ENCODE measurements at places on chromosomes 1 and 21.

- DNase-seq = no peak
Measured at GRCh38 chr1:29569971-29570634, 333.8 kb downstream of the PTPRU start.

GRCh38 chr1:185245466-185245865 lies 71.6 kb downstream of the IVNS1ABP start:
- DNase-seq = no peak

DNA sequence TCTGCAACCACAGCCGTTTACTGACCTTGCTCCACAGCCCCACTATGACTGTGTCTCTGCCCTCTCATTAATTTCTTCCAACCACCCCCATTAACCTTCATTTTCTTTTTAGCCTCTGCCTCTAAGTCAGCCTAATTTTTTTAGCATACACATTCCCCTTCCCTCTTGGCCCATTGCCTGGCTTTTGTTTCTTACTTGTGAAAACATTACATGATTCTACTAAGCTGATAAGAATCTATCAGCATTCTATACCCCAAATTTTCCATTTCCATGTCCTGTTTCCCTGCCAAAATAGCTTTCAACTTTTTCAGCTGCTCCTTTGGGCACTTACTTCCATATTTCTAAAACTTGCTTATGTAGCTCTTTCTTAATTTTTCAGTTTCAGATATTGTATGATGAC lies 79.8 kb downstream of the PCP4 start:
- no peak for DNase-seq

- no peak for DNase-seq
Measured at GRCh38 chr1:51283979-51284378, 46.4 kb downstream of the TTC39A start.

GRCh38 chr1:155499953-155500639 lies 62.5 kb downstream of the ASH1L start:
- DNase-seq = no peak

DNA sequence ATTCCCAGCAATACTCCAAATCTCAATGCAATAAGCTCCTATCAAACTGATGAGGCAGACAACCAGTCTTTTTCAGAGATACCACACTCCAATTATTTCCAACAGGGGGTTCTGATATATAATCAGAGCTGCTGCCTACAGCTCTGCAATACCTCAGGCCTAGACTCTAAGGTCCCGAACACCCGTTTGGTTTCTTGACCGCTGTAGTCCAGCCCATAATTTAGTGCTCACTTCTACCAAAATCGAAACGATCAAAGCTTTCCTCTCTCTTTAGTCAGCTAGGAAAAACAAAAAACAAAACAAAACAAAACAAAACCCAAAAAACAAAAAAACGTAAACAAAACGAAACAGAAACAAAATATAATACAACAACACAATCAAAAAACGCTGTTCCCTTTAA lies 453.0 kb downstream of the NEGR1 start:
- no peak for DNase-seq

GRCh38 chr1:184350573-184350972 lies 36.3 kb upstream of the C1orf21 start:
- no peak for DNase-seq

- DNase-seq = no peak
Measured at GRCh38 chr1:27233667-27234048, 774 bp upstream of the WDTC1 start.

- no peak for DNase-seq
Measured at GRCh38 chr21:43339668-43340067, 87.3 kb downstream of the SIK1 start.

DNA sequence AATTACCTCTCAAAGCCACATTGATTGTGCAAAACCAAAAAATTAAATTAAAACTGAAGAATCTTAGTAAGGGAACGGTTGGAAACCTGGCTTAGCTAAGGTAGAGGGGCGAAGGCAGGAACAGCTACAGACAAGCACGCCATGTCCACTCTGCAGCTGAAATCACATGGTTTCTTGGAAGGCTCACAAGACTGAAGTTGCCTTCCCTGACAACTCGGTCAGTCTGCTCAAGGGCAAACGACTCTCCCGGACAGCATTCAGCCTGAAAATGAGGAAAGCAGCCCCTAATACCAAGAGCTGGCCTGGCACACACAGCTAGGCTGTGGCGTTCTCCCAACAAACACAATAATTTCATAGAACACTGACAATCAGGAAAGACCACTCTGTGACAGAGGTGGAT lies 22.7 kb upstream of the BECN2 start:
- no peak for DNase-seq

GRCh38 chr1:26811057-26811456 lies 15.4 kb upstream of the ZDHHC18 start:
- DNase-seq = no peak

DNA sequence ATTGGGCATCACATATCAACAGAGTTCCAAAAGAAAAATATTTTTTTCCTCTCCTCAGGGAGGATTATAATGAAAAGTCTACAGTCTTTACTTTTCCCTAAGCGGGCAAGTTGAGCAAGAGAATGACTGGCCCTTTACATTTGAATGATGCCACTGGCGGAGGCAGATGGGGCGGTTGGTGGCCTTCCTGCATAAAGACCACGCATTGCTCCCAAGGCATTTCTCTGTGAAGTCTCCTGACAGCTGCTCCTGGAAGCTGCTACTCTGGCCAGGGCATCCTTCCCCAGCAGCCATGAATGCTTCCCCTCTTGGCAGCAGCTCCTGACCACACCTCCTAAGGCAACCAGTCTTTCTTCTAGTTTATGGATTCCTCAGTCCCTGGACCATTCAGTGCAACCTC lies 161.1 kb upstream of the RRP15 start:
- no peak for DNase-seq

GRCh38 chr1:198563583-198563982 lies 23.1 kb upstream of the ATP6V1G3 start:
- DNase-seq = no peak

DNA sequence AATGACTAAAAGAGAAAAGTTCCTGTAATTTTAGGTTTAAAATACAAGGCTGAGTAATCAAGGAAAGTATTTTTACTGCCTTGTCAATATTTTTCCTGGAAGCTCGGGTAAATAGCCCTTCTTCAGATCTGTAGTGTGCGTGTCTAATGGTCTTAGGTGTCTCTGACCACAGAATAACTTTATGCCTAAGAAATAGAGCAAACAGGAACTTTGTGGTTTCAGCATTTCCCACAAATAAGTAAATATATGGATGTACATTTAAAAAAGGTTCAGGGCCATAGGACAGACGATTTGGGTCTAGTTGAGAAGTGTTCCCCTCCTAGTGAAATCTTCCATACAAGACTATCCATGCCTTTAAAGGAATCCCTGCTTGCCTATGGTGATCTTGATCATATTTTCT lies 107.0 kb downstream of the ZC3H11B start:
- DNase-seq = no peak

GRCh38 chr1:168964478-168964877 lies 142.0 kb upstream of the ATP1B1 start:
- DNase-seq = no peak

- DNase-seq = no peak
Measured at GRCh38 chr1:68782890-68783289, 286.0 kb upstream of the DEPDC1 start.

DNA sequence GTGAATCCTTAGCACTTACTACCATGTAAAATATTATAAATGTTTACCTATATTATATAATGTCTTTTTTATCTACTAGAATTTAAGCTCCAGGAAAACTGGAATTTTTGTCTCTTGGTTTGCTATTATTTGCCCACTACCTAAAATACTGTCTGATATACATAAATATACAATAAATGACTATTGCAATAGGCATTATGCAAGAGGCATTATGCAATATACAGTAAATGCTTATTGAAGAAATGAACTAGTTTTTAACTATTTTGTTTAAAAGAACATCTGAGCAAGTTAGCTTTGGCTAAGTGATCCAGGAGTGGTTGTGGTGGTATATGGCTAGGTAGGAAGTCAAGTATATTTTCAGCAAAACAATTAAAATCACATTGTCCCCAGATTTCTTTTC lies 640.2 kb upstream of the PKN2 start:
- no peak for DNase-seq

Data from activated CD4-positive, alpha-beta T cell treated with anti-CD3 and anti-CD28 coated beads for 4 hours (primary cell).